H9 (cell line): ENCODE measurements at places on chromosomes 7 and 10.

DNA sequence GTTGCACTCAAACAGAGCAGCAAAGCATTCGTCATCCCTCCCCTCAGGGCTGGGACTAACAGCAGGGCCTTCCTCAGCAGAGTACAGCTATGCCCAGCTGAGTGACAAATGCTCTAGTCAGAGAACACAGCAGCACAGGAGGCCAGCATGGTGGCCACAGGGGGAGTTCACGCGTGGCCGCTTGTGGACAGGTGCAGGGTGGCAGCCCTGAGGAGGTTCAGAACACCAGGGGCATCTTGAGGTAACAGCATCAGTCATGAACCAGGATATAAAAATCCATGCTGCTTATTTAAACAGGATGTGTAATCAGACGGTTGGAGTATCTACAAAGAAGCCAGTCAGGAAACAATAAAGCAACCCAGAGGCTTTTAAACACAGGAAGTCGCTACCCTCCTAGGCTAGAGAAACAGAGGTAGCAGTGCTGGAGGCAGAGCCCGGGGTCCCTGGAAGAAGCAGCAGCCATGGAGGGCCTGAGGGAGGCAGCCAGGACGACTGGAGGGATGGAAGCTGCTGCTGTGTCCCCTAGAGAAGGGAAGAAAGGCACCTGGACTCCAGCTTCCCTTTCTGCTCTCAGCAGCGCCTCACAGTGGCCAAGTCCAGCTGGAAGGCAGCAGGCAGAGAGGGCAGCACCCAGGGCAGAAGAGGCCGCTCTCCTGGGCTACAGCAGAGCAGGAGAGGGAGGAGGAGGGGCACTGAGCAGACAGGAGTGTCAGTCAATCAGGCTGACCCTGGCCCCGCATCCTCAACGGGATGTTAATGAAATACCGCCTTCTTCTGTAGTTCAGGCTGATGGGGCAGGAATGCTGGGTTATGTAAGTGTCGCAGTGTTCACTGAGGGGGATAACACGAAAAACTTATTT, 70.8 kb upstream of the UCN3 start:
- DNase-seq = peak; percentile 98

GRCh38 chr10:110918643-110919348, at the start of gene BBIP1:
Gene BBIP1 (minus strand): TSS chr10:110919180. CDS start chr10:110918157, 1,023 bp downstream.
- DNase-seq = no peak

GRCh38 chr7:150924369-150924781, 53.7 kb downstream of the KCNH2 start:
- DNase-seq = no peak

GRCh38 chr10:110808123-110808522, 63.6 kb upstream of the PDCD4 start:
- DNase-seq = no peak

DNA sequence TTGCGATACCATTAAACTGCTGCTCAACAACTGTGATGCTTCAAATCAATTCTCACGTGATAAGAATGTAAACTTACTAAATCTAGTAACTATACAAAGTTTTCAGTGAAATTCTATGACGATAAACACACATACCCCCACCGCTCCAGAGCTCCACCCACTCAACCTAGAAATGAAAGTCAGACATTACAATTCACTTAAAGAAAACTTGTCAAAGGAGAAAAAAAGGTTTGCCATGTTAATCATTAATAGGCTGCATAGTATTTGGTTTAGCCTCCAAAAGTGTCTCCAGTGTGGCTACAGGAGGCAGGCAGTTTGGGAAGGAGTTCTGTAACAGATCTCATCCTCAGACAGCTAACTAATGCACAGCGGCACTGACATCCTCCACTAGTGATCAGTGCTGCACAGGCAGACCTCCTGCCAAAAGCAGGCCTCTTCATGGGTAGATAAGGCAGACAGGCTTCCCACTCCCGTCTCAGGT, 3.1 kb downstream of the HERPUD2 start:
- no peak for DNase-seq

DNA sequence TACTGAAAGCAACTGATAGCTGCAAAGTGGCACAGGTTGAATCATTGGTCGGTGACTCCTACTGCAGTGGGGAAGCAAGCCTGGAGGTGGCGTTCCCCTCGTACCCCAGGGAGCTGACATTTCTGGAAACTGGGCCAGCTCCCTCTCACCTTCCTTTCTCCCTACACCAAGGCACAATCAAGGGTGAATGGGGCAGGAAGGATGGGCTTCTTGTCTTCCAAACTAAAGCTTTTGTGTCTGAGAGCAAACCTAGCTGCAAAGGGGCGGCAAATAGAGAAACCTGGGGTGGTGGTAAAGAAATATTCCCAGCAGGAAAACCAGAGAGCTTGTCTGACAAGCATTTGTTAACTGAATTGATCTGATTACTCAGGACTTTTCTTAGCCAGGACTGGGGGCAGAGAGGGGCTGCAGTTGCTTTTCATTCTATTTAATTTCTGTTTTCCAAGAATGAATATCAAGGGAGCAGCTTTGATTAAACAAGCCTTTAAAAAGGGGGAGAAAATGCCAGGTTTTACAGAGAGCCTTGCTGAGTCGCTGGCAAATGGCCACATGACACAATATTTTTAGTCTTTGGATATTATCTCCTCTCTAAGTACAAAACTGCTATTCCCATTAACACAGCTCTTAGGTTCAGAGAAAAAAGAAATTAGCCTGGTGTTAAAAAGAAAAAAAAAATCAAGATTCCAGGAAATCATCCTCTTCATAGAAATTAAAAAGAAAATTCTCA, 27.8 kb downstream of the CDHR3 start:
- peak; percentile 86 for DNase-seq

GRCh38 chr10:100972115-100972903, 3.0 kb downstream of the SEMA4G start:
- no peak for DNase-seq

- DNase-seq = no peak
Observed at GRCh38 chr7:139339698-139340036, 1.5 kb upstream of the FMC1 start.

GRCh38 chr7:110633313-110633712, 457.6 kb upstream of the LRRN3 start:
- DNase-seq = no peak

DNA sequence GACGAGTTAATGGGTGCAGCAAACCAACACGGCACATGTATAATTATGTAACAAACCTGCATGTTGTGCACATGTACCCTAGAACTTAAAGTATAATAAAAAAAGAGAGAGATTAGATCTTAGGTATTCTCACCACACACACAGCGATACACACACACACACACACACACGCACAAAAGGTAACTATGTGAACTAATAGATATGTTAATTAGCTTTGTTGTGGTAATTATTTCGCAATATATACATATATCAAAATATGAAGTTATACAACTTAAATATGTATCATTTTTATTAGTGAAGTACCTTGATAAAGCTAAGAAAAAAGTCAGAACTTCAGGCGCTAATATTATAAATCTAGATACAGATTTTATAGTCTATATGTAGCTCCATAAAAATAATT, 849.2 kb downstream of the IPMK start:
- DNase-seq = no peak

DNA sequence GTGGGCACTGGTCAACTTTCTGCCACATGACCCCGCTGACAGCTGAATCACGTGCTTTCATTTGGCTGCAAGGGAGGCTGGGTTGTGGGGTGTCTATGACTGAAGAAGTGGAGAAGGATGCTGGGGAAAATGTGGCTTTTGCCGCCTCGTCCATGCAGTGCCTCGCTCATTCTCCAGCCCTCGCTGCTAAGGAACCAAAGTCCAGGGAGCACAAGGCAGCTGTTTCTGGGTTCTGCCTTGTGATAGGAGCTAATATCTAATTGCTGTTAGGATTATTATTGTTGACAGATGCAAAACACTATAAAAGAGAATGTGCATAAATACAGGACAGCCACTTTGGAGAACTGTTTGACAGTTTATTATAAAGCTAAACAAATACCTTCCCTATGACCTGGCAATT, 4.9 kb upstream of the CAMK2B start:
- DNase-seq = no peak

DNA sequence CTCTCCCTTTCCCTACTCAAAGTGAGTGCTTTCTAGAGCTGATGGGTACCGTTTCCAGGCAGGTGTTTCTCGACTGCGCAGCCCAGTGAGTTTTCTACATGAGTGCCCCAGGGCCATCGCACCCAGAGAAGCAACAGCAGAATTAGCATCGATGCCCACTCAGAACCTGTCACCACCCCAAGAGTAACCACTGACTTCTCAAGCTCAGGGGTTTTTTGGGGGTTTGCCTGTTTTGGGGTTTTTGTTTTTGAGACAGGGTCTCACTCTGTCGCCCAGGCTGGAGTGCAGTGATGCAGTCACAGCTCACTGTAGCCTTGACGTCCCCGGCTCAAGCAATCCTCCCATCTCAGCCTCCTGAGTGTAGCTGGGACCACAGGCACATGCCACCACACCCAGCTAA, 25.7 kb downstream of the SNX8 start:
- no peak for DNase-seq

DNA sequence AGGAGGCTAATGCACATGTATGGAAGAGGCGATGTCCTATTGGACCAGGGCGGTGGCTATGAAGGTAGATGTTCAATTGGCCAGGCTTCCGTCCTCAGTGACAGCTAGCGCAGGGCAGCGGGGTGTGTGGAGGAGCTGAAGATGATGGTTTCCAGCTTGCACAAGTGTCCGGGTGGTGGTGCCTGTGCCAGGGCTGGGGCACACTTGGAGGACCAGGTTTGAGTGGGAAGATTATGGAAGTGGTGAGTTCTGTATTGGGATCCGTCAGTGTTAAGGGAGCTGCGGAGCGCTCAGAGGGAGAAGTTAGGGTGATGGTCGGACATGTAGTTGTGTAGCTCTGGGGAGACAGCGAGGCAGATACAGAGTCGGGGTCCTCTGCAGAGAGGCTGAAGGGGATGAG, 8.5 kb upstream of the TBL2 start:
- no peak for DNase-seq

GRCh38 chr7:48295296-48295971, 124.2 kb downstream of the ABCA13 start:
- DNase-seq = no peak

DNA sequence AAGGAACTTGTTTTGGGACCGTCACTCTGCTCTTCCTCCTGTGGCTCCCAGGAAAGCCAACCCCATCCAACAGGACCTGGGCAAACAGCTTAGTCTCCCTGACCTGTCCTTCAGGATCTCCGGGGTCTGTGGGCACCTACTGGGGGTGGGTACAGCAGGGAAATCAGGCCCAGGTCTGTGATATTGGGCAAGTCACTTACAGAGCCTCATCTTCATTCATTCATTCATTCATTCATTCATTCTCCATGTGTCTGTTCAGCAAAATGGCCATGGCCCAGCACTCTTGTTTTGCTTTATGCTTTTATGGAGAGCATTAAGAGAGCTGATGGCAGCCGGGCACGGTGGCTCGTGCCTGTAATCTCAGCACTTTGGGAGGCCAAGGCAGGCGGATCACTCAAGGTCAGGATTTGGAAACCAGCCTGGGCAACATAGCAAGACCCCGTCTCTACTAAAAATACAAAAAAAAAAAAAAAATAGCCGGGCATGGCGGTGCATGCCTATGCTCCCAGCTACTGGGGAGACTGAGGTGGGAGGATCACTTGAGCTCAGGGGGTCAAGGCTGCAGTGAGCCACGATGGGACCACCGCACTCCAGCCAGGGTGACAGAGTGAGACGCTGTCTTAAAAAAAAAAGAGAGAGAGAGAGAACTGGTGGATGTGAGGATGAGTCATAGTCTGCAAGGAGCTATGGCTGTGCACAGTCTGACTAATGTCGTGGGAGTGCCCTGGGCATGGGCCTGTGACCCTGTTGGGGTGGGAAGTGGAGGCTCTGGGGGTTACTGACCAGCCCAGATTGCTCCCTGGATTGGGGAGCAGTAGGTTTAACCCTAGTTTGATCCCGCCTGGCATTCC, 54.3 kb downstream of the CLIP2 start:
- DNase-seq = no peak

GRCh38 chr10:13913897-13914296, 327.1 kb downstream of the PRPF18 start:
- DNase-seq = no peak

GRCh38 chr10:86345859-86346798, 20.5 kb downstream of the GRID1 start:
- DNase-seq = no peak

DNA sequence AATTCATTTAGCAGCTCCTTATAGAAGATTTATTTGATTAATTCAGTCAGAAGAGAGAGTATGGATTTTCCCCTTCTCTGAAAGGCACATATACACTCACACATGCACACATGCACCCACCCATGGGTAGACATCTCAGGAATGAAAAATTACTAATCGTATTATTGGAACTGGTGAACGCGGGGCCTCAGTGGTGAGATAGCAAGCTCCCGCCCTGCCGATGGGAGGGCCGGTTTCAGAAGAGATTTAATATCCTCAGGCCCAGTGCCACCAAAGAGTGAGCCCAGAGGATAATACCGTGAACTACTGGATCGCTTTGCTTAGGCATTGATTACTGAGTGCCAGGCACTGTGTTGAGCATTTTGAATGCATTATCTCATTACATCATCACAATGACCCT, 38.0 kb upstream of the EMX2 start:
- peak; percentile 3 for DNase-seq

DNA sequence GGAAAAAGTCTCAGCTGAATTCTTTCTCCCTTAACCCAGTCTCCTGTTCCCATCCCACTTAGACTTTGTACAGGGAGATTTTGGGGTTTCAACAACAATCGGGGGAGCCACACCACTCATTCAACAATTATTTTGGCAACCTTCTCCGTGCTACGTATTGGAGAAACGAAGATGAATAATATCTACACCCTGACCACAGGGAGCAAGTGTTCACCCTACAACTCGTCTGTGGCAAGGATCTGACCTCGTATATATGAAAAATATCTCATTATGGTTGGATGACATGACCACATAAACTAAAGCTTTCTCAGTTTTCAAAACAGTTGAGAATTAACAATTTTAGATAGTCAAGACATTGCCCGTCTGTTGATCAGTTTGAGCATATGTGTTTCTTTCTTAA, 302.1 kb downstream of the CACNA2D1 start:
- no peak for DNase-seq

- no peak for DNase-seq
Observed at GRCh38 chr7:66626331-66626934, 2.2 kb upstream of the KCTD7 start.

DNA sequence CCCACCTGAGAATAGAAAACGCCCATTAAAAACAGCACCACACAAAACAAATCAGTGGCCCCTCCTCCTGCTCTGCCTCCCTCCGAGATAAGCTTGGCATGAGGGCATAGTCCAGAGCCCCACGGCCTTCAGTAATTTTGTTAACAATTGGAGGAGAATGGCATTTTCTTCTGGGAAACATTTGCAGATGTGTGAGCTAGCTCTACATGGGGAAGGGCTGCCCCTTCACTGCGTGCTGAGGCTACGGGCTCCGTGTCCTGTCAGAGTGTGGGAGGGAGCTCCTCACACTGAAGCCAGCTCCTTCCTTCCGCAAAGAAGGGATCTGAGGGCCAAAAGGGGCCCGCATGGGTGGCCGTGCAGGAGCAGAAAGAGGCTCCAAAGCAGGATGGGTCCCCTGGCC, 15.2 kb downstream of the GRK5 start:
- DNase-seq = no peak
